ENCODE measurements at places on chromosomes 12 and 14.

DNA sequence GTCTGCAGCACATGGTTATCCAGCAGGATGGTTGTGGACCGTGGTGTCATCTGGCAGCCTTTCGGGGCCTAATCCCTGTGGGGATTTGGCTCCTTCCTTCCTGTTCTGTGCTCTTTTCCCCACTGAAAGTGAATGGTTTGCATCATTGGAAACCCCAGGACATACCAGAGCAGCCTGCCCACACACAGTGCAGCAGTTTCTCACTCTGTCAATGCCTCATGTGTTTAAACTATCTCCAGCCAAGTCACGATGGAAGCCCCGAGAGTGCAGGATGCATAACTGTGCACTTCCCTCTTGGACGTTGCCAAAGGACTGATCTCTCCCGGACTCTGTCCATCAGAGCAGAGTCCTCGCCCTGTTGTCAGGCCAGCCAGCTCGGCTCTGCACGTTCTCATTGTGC lies 29.0 kb upstream of the AMN start:
- no peak for DNase-seq

GRCh38 chr12:116306506-116306905 lies 29.0 kb upstream of the MED13L start:
- DNase-seq: no peak

GRCh38 chr14:59754256-59754655 lies 116.3 kb downstream of the RTN1 start:
- DNase-seq: no peak

DNA sequence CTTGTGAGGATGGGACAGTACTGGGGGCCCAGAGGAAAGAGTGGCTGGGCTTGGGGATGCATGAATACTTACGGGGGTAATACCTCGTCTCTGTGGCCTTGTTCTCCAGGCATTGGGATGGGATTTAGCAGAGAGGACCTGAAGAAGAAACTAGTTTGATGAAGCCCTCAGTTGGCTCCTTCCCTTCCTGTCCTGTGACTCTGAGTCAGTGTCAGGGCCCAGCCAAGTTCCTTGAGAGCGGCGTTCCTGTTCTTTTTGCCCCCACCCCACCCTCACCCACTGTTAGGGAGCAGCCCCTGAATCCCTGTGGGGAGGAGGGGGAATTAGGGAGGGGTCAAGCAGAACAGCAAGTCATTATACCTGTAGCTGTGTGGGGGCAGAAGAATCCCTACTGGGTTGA lies 5.2 kb upstream of the LRP1-AS start:
- DNase-seq: no peak

GRCh38 chr12:106292339-106292738 lies 10.2 kb upstream of the TCP11L2 start:
- no peak for DNase-seq

- DNase-seq: no peak
These were observed 21.6 kb downstream of the PUS7L start for GRCh38 chr12:43736927-43737440.

DNA sequence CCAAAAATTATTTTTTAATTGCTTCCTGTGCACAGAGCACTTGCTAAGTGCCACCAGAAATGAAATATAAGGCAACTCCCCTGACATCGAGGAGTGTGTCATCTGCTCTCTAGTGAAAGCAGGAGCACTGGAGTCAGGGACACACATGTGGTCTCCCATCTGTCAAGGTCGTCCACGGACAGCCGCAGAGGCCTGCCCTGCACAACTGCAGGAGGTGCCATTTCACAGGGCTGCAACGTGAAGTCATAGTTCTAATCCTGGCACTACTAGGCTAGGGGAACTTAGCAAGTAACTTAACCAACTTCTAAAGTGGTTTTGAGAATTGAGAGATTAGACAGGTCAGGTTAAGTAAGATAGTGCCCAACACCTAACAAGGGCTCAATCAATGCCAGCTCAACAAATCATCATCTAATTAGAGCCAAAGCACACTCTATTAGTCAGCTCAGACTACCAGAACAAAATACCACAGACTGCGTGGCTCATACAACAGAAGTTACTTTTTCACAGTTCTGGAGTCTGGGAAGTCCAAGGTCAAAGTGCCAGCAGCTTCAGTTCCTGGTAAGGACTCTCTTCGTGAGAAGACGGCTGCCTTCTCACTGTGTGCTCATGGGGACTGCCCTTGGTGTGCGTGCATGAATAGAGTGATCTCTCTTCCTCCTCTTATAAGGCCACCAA lies 30.7 kb downstream of the FOXN3 start:
- no peak for DNase-seq

GRCh38 chr12:127779301-127780045 lies 487.5 kb upstream of the TMEM132C start:
- no peak for DNase-seq

DNA sequence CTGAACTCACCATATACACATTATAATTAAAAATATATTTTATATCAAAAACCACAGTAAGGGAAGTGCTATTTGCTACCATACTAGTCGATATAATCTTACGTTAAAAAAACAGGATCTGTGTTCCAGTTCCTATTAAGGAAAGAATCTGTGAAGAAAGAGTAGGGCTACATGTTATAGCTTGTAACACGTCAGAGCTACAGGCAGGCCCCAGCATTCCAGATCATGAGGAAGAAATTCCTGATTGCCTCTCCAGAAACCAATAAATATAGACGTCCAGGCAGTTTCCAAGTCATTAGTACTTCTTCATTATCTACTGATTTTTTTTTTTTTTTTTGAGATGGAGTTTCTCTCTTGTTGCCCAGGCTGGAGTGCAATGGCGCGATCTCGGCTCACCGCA lies 20.6 kb downstream of the SGPP1 start:
- DNase-seq: no peak

GRCh38 chr12:124893792-124894516 lies 20.5 kb downstream of the UBC start:
- DNase-seq: no peak

DNA sequence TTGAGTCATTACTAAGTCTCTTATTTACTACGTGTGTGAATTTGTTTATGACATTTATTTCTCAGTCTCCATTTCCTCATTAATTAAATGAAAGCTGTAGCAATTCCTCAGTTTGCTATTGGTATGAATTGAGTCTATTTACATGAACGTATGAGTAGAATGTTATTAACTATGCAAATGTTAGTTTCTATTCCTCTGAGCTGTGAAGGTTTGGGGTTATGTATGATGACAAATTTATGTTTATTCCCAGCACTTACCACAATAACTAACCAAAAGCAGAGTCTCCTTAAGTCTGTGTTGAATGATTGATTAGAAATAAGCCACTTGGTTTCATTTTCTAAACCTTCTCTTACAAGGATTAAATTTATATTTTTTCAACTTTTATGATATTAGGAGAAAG lies 1340.9 kb downstream of the FSCB start:
- DNase-seq: no peak

GRCh38 chr14:91901449-91902226 lies 34.3 kb upstream of the TC2N start:
- no peak for DNase-seq

DNA sequence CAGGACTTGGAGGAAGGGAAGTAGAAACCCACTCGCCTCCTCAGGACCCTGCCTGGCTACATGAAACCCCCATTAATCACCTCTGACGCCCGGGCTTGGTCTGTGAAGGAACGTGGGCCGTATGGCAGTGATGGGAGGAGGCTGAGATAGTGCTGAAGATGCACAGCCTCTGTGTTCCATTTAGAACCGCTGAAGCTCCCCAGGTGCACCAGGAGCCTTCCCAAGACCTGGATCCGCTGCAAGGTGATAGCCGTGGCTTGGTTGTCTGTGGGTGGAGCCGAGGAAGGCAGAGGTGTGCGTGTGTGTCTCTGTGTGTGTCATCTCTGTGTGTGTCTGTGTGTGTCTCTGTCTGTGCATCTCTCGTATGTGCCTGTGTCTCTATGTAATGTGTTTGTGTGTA lies 293.1 kb downstream of the CACNA1C start:
- DNase-seq: no peak

DNA sequence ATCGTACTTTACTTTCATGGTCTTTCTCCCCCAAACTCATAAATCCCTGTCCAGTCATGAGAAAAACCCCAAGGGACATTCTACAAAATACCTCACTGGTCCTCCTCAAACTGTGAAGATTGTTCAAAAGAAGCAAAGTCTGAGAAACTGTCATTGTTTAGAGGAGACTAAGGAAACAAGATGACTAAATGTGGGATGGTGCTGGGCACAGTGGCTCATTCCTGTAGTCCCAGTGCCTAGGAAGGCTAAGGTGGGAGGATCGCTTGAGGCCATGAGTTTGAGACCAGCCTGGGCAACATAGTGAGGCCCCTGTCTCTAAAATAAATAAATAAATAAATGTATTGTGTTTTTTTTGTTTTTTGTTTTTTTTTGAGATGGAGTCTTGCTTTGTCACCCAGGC lies 74.2 kb upstream of the SCAF11 start:
- no peak for DNase-seq

DNA sequence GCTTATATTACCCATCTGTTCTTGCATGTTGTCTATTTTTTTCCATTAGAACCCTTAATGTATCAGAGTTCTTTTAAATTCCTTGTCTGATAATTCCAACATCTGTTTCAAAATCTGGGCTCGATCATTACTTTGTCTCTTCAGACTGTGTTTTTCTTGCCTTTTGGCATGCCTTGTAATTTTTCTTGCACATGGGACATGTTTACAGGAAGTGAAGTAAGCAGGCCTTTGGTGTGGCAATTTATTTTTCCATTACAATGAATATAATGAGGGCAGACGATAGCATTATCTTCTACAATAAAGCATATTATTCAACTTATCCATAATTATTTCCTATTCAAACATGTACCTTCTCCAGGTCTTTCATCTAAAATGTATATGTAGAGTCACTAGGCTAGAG lies 48.3 kb downstream of the STXBP6 start:
- DNase-seq: no peak

DNA sequence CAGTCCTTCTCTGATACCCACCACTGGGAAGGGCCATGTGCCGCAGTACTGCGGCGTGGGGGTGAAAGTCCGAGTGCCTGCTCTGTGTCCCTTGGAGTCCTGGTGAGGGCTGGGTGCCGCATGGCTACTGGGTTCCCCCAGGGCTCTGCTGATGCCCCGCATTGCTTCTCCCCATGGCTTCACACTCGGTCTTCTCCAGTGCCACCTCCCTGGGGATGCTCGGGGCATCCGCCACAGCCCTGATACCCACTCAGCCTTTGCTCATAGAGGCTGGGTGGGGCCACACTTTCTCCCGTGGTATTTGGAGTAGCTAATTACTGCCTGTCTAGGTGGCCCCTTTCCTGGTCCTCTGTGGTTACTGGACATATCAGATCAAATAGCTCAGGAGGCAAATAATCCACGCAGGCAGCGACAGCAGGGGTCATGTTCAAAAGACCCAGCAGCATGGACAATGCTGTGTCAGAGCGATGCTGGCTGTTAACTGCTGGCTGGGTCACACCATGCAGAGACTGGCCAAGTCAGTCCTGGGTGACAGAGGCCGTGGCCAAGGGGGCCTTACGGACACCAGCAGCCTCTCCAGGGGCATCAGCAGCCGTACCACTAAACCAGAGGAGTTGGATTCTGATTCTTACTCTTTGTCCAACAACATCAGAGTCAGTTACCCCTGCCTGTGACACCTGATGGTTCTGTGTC lies 106.5 kb downstream of the ADGRD1 start:
- no peak for DNase-seq

DNA sequence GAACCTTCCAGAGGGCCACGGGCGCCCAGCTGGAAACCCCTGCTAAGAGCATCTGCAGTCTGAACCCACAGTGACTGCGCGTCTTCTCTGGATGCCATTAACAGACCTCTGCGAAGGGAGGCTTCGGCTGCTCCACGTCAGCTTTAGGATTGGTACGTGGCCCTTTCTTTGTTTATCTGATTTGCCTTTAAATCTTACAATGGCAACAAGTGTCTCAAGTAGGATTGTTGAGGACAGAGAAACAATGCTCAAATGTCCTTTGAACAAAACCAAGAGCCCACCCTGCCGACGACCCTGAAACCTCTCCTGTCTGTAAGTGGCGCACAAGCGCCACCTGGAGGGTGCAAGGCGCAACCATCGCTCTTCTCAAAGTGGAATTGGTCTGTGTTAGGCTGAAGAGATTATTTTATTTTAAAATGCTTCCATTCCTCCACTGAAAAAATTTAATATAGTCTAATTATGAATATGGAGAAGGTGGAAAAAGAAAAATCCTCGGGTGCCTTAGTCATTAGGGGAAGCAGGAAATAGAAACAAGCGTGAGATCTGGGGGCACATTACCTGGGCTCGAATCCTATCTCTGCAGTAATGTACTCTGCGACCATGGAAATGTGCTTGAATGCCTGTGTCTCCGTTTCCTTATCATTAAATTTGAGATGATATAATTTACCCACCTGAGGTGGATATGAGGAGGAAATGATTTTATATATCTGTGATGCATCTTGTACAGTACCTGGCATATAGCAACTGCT lies 82.6 kb upstream of the PTPRB start:
- no peak for DNase-seq

DNA sequence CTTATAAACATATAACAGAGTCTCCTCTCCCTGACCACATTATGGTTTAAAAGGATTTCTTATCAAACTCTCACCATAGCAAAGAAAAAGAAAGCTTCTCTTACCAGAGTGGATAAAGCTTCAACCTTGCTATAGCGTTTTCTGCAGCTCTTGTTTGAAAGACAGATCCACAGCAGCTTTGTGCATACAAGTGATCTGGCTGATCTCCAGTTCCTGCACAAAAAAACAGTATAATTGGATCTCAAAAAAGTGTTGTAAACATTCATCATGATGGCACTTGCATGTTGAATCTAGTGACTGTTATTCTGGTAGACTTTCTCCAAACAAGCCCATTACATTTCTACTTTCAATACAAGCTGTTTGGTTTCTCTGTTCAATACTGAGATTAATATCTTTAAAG lies 178.9 kb upstream of the MGAT4C start:
- DNase-seq: no peak

DNA sequence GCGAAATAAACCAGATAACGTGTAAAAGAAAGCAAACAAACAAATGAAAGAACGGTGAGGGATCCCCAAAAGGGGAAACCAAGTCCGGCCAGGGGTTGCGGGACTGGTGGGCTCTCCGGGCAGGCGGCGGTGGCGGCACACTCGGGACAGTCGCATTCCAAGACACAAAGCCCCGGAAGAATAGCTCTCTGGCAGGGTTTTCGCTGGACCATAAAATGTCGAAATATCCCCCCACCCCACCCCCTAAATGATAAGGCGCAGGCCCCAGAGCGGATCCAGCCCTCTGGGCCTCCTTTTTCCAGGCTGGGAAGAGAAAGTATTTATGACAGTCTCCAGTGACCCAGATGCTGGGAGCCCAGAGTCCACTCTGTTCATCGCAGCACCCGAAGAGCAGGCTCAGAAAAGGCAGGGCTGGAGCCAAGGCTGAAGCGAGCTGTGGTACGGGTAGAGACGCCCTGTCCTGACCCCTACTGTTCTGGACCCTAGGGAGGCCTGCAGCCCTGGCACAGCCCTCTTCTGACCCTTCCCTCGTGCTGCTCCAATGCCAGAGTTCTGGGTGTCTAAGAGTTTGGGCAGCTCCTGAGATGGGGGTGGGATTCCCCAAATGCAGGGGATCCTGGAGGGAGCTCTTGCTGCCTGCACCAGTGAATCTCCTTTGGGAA lies 2.1 kb upstream of the HOXC8 start:
- no peak for DNase-seq

All from stimulated activated CD4-positive, alpha-beta T cell treated with anti-CD3 and anti-CD28 coated beads, Interleukin-1b, Interleukin-23, amount 100 ng/mL, for 1 hour (primary cell).